Myocyte (in vitro differentiated cells): ENCODE measurements at places on chromosomes 2 and 18. TPM values are rescaled to one million over a fixed set of nuclear protein-coding genes. Genes with fewer than 3 reads are reported as not detected.
A peak's percentile ranks its signal among the peaks of the same experiment; 100 is the strongest.

IKZF2 gene
- total RNA-seq = 4.5 and 4.9 TPM in 2 replicates

DNA sequence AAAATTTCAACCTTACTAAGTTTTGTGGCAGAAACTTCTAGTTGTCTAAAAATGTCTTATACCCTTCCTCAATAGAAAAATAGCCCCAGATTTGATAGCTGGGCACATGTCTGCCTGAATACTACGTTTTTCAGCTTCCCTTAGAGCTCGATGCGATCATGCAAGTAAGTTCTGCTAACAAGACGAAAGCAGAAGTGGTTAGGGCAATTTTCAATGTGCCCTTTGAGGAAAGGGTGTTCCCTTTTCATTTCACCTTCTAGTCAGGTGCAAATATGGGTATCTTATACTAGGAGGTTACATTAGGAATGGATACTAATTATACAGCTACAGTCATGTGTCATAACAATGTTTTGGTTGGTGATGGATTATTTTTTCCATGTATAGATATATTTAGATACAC lies 1572.1 kb upstream of the LRRTM1 start:
- DNase-seq = no peak

NXPH2 gene
- 0.37 TPM in 1 of 2 replicates, not detected in the other for total RNA-seq

C2orf15 gene
- total RNA-seq = 0.78 TPM in 1 of 2 replicates, not detected in the other

DNA sequence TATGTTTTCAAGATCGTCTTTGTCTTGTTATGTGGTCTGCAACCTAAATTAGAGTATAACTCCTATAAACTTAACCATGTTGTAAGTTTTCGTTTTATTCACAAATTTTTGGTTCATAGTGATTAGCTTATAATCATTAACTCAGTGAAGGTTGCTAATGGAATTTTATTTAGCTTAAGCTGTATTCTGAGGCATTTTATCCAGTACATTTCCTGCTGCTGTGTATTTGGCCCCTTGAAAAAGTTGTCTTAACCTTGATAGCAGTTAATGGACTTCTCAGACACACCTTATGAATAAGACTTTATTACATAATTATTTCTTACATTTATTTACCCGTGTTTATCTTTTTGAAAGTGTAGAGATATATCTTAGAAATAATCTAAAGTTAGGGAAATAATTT lies 20.5 kb downstream of the VAPA start:
- DNase-seq = no peak

GRCh38 chr18:8450013-8450412 lies 159.2 kb upstream of the RAB12 start:
- DNase-seq = no peak

GRCh38 chr2:76385943-76386342 lies 675.2 kb upstream of the GCFC2 start:
- no peak for DNase-seq

- DNase-seq = no peak
These were observed 45.2 kb downstream of the FAM178B start for GRCh38 chr2:96940980-96941775.

- no peak for DNase-seq
These were observed 97.5 kb upstream of the CD302 start for GRCh38 chr2:159895258-159896065.

AGXT gene
- total RNA-seq = not detected in 2 replicates

DNA sequence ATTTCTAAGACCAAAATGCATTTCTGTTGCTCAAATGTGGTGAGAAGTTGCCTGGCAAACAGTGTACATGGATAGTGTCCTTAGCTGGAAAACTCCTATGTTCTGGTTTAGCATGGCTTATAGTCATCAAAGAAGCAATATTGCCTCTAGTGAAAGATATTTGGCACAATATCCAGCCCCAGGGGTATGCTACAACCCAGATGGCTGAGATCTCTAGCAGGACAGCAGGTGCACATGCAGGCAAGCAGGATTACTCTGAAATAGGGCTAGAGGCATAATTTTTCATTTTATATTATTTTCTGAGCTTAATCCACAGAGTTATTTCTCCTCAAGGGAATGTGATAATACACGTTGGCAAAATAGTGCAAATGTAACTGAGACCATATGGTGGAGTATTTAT lies 34.0 kb downstream of the CCDC195 start:
- DNase-seq = peak; percentile 26

DNA sequence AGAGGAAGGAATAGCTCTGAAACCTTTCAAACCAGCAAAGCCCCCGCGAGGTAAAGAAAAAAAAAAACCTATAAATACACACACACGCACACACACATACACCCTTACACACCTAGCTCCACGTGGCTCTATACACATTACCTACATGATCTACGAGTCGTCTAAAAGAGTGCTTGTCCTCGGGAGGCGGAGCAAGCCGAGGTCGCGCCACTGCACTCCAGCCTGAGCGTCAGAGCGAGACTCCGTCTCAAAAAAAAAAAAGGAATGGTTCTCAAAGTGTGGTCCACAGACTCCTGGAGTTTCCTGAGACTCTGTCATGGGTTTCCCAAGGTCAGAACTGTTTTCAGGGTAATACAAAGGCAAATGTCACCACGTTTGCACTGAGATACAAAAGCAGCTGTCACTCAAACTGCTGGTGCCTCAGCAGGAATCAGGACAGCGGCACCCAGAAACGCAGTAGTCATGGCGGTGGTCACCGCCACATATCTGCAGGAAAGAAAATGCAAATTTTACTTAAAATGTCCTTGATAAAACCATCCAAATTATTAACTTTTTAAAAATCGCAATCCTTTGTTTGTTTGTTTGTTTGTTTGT lies 130.0 kb upstream of the GPC1 start:
- DNase-seq = no peak
